ENCODE measurements at places on chromosomes 4 and X.

DNA sequence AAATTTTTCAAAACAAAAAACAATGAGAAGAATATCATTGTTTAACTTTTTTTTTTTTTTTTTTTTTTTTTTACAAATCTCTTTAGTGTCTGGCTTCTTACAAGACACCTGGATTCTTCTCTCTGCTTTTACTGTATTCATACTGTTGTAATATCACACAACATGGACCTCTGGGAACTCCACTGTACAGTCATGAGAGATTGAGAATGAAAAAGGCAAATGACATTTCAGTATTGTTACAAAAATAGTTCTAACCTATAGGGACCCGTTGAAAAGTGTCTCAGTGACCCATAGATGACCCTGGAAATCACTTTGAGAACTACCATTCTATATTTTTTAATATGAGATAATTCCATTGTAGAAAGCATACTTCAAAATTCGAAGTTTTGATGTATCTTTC lies 124.4 kb downstream of the SLIT2 start:
- H3K27me3 ChIP-seq, result no peaks in the 10 kb centered on the region
- H3K27ac ChIP-seq, result no peak overlapping the region
- H3K4me1 ChIP-seq, result no peaks in the 10 kb centered on the region
- no peaks in the 10 kb centered on the region for H3K36me3 ChIP-seq
- DNase-seq, result no peak

DNA sequence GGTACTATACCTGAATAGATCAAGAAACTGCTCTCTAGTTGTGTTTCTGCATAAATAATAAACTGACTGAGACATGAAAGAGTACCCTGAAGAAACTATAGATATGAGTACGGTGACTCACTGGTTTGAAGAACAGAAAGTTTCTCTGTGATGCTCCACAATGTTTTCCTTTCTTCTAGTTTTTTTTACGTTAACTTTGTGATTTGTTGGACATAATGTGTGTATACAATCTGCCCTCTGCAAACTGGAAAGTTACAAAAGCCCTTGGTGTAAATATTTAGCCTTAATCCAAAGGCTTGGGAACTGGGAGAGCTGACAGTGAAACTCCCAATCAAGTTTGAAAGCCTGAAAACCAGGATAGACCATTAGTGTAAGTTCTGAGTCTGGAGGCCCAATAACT lies 31.6 kb upstream of the PAPSS1 start:
- H3K27me3 ChIP-seq, result no peaks in the 10 kb centered on the region
- DNase-seq, result no peak
- no peaks in the 10 kb centered on the region for H3K36me3 ChIP-seq
- no peak overlapping the region for H3K4me3 ChIP-seq

- peak overlapping the region; percentile 82 for H3K4me3 ChIP-seq
- no peaks in the 10 kb centered on the region for H3K27me3 ChIP-seq
- H3K36me3 ChIP-seq, result no peaks in the 10 kb centered on the region
- no peaks in the 10 kb centered on the region for H3K4me1 ChIP-seq
- no peak for DNase-seq
Measured at GRCh38 chr4:70902577-70903290, 565 bp downstream of the MOB1B start.

GRCh38 chr4:123110147-123110546 lies 187.8 kb upstream of the NUDT6 start:
- H3K4me1 ChIP-seq, result no peaks in the 10 kb centered on the region
- no peak overlapping the region for H3K4me3 ChIP-seq
- H3K36me3 ChIP-seq, result no peaks in the 10 kb centered on the region
- no peak for DNase-seq

DNA sequence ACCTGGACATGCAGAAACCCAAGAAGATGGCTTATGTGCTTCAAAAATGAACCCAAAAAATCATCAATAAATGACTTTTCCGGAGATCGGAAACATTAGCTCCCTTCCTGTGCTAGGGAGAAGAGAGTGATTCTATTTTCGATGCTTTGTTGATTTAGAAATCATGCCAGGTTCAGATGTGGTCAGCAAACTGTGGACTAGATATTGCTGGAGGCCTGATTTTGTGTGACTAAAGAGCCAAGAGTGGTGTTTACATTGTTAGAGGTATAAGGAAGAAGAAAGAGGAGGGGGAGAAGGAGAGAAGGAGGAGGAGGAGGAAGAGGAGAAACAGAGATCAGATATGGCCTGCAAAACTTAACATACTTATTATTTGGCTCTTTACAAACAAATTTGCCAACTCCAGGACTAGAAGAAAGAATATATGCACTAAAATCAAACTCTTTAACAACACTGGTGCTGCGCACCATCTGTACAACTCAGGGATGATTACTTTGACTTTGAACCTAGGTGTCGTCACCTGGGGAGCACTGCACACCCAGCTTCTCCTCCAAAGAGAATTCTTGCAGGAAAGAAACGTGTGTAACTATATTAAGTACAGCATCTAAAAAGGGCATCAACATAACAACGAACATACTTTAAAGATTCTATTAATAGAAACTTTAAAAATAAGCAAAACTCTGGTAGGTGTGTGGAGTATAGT lies 664.9 kb upstream of the LCORL start:
- H3K4me1 ChIP-seq, result no peaks in the 10 kb centered on the region
- no peak overlapping the region for H3K4me3 ChIP-seq
- H3K36me3 ChIP-seq, result no peaks in the 10 kb centered on the region
- DNase-seq, result no peak

DNA sequence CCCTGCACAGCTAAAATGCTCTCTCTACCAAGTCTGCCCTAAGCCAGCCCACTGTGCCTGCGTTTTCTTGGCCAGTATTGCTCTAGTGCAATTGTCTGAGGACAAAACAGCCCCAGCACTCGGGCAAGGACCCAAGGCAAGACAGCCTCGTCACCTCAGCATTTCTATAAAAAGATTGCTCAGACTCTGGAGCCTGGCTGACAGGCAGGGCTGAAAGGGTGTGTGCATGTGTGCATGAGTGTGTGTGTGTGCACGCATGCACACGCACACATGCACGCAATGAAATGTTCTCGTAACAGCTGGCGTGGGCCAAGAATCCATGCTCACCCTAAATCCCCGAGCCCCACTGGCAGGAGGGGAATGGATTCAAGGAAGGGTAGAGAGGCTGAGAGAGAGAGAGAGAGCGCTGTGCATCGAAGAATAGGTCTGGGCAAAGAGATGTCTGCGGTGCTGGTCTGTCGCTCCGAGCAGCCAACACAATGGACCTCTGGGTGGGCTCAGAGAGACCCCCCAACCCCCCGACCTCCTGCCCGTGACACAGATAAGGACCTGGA lies 579.2 kb downstream of the BCOR start:
- H3K27me3 ChIP-seq, result no peaks in the 10 kb centered on the region
- no peaks in the 10 kb centered on the region for H3K36me3 ChIP-seq
- H3K4me3 ChIP-seq, result no peak overlapping the region
- no peaks in the 10 kb centered on the region for H3K4me1 ChIP-seq

DNA sequence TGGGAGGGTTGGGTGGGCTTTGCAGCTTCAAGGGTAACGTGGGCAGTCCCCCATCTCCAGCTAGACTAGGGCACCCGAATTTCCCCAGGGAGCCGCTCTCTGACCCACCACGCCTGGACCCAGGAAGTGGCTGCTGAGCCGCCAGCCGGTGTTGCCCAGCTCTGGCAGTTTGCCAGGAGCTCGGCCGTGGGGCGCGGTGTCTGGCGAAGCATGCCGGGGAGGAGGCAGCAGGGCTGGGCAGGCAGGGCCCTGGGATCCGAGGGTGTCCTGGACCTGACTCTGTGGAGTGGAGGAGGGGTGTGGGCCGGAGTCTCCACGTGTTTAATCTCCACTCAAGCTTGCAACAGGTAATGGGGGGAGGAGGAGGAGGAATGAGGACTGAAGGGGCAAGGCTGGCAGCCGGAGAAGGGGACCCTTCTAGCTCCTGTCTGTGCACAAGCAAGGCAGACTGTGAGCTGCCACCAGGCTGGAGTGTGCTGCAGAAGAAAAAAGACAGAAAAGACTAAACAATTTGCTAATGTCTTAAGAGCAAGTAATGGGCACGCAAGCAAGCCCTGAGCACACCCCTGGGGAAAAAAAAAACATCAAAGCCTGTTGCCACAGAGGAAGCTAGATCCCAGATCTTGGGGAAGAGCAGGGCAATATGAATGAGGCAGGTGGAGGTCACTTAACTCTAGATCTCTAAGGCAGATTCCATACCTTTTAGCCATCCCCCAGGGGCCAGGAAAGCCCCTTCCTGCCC lies 2.4 kb downstream of the LONRF3 start:
- H3K27ac ChIP-seq, result peak overlapping the region; percentile 83
- DNase-seq, result peak; percentile 85
- H3K27me3 ChIP-seq, result no peaks in the 10 kb centered on the region
- no peaks in the 10 kb centered on the region for H3K4me1 ChIP-seq
- H3K4me3 ChIP-seq, result peak overlapping the region; percentile 64
- no peaks in the 10 kb centered on the region for H3K36me3 ChIP-seq

DNA sequence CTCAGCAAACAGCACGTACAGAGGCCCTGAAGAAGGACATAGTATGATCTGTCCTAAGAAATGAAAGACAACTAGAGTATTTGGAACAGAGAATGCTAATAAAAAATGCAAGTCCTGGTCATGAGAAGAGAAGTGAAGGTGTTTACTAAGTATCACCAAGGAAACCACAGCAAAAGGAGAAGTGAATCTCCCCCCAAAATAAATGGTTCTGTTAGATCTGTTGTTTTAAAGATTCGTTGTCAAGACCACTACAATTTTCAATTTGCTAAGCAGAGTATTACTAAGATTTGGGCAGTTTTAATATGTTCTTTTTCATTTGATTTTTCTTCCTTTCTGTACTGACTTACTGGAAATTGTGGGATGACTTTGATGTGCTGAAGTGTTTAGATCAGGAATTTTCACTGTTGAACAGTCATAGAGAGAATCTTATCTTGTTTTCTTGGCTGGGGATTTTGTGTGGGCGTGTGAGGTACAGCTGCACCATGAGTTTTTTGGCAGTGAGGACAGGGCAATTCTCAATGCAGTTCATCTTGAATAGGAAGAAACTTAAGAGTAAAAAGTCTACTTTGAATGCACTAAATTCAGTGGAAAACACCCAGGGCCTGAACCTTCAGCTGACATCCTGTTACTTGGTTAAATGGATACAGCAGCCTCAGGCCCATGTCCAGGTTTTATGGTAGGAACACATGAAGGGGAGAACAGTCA lies 132.2 kb downstream of the STIM2 start:
- H3K27me3 ChIP-seq, result no peaks in the 10 kb centered on the region
- no peak overlapping the region for H3K4me3 ChIP-seq
- H3K27ac ChIP-seq, result peak overlapping the region; percentile 33

- H3K4me3 ChIP-seq, result no peak overlapping the region
- DNase-seq, result no peak
- no peaks in the 10 kb centered on the region for H3K4me1 ChIP-seq
- H3K36me3 ChIP-seq, result no peaks in the 10 kb centered on the region
Measured at GRCh38 chrX:53437206-53437605, 3.0 kb upstream of the HSD17B10 start.

DNA sequence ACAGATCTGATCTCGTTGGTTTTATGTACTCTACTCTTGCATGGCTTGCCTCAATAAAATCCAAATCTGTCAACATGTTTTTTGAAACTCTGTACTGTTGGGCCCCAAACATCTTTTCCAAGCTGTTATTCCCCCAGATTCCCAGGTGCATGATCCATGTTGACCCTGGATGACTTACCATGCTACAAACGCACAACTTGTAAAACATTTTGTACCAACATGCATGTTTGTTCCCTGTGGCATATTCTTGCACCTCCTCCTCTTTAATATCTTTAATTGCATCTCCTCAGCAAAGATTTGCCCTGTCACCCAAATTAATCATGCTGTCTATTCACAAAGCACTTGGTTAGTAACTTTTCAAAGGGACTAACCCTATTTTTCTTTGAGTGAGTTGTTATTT lies 24.3 kb downstream of the HSD17B13 start:
- no peaks in the 10 kb centered on the region for H3K36me3 ChIP-seq
- H3K4me1 ChIP-seq, result no peaks in the 10 kb centered on the region
- H3K27me3 ChIP-seq, result no peaks in the 10 kb centered on the region

DNA sequence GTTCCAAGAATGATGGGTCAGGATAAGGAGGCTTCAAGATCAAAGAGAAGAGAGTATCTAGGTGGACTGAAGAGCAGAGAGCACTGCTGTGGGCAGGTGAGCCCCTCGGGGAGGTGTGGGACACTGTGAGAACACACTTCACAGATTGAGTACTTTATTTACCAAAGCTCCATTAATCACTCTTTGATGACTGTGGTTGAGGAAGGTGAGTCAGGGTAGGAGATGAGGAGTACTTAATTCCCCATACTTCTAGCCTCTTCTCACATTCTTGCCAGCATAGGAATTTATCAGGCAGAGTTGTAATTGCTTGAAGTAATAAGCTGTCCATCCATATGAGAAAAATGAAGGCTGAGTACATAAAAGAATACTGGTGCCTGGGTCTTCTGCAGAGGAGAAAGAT lies 375.3 kb downstream of the PCDH10 start:
- no peaks in the 10 kb centered on the region for H3K27me3 ChIP-seq
- DNase-seq, result no peak
- no peak overlapping the region for H3K27ac ChIP-seq

GRCh38 chrX:73913580-73913979 lies 350.6 kb downstream of the CHIC1 start:
- H3K27me3 ChIP-seq, result no peaks in the 10 kb centered on the region
- H3K4me1 ChIP-seq, result no peaks in the 10 kb centered on the region
- H3K36me3 ChIP-seq, result no peaks in the 10 kb centered on the region
- no peak for DNase-seq
- no peak overlapping the region for H3K27ac ChIP-seq

DNA sequence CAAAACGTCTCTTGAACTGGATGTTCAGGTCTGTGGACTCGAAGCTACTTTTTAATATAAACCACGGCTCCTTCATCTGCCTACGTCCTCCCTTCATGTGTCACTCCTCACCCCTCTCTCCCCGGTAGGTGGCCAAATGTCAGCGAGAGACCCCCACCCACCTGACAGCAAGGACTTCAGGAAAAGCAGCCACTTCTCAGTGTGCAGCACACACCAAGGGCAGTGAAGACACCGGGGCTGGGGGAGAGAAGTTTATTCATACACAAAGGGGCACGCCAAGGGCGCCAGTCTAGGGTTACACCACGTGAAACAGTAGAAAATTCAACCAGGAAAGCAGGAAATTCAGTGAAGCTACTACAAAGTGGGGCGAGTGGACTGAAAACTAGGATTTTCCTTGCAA lies 181.2 kb downstream of the AFAP1 start:
- H3K27me3 ChIP-seq, result no peaks in the 10 kb centered on the region
- H3K27ac ChIP-seq, result no peak overlapping the region
- no peak for DNase-seq
- H3K4me1 ChIP-seq, result peaks cover 10% of the 10 kb centered on the region

DNA sequence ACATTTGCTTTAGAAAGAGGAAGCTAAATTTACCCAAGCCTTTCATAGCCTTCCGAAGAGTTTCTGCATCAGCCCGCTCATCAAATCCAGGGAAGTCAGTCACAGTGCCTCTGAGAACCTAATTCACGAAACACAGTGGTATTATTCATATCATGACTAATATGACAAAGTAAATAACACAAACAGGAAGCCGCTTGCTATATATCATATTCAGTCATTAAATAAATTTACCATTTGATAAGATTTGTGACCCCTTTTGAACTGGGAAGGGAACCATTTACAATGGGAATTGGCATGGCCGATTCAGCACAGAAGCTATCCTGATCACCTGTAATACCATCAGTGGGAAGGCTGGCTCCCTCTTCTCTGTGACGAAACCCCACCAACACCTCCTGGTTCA lies 10.5 kb downstream of the ANXA5 start:
- no peak overlapping the region for H3K4me3 ChIP-seq
- no peaks in the 10 kb centered on the region for H3K27me3 ChIP-seq
- H3K4me1 ChIP-seq, result peaks cover 33% of the 10 kb centered on the region
- no peak for DNase-seq
- H3K27ac ChIP-seq, result no peak overlapping the region

Data from upper lobe of right lung (tissue), 1 donor.